ENCODE measurements at places on chromosomes 2 and 18.

GRCh38 chr2:82330155-82330554 lies 2025.6 kb upstream of the LRRTM1 start:
- DNase-seq, result no peak

- DNase-seq, result no peak
Observed at GRCh38 chr2:25590921-25591505, 82.4 kb downstream of the DTNB start.

DNA sequence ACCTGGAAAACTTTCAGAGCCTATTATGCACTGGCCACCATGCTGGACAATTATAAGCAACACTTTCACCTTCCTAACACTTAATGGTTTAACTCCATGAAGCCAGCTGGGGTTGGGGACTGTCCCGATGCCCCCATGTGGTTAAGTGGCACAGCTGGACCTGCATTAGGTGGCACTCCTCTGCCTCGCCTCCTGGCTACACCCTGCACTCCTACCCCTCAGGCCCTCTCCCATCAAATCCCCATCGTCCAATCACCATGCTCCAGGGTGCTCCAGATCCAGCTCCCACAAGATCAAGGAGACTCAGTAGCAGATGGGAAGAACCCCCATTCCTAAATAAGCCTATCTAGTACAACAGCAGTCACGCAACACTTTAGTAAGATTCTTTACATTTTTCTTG lies 53.8 kb downstream of the HDLBP start:
- no peak for DNase-seq

DNA sequence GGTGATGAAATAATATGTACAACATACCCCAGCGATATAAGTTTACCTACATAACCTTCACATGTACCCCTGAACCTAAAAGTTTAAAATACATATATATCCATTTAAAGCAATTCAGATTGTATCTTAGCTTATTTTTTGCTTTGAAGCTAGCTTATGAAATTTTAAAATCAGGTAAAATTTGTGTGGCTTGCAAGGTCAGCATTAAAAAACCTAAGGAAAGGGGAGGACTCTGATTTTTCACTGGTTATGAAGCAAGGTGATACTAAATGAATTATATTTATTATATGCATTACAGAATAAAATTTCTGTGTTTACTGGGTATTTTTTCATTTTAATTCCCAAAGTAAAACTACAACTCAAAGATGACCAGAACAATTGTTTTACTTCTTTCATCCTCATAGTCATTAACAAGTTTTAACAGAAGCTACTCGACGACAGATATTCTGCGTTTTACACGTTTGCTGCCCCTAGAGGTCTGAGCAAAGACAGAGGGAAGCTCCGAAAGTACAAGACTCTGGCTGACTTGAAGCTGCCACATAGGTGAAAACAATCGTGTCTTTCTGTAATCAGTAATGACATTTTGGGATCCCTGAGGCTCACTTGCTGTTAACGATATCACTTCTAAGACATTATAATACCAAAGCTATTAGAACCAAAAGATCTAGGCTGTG lies 17.1 kb downstream of the PKP4 start:
- DNase-seq, result no peak

DNA sequence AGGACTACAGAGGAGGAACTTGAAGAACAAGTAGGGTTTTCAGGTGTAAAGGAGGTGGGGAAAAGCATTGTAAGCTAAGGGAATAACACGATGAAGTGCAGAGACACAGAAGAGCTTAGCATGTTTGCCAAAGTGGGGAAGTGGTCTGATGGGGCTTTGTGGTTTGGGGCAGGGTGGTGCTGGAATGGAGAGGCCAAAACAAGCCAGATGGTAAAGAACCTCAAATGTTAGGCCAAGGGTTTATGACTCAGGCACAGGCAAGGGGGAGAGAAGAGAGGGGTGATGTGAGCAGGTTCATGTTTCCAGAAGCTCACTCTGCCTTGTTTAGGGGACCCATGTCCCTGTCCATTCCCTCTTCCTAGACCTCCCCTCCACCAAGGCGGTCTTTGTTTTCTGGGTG lies 104.5 kb upstream of the YWHAQ start:
- DNase-seq, result no peak

GRCh38 chr2:74174909-74175308 lies 3.8 kb downstream of the MOB1A start:
- no peak for DNase-seq

GRCh38 chr18:31274931-31275330 lies 43.0 kb upstream of the DSG1 start:
- DNase-seq, result peak; percentile 21

GRCh38 chr2:109591206-109591605 lies 22.6 kb downstream of the SEPTIN10 start:
- no peak for DNase-seq
